Stimulated activated CD8-positive, alpha-beta memory T cell treated with anti-CD3 and anti-CD28 coated beads, Interleukin-4, amount 100 ng/mL, for 1 hour (primary cell): ENCODE measurements at places on chromosomes 1 and 21.

- no peak for DNase-seq
Measured at GRCh38 chr1:35062518-35063196, 16.5 kb upstream of the ZMYM1 start.

- DNase-seq, result no peak
Measured at GRCh38 chr1:183235503-183235902, 49.4 kb downstream of the LAMC2 start.

GRCh38 chr1:201275253-201275666, 8.0 kb upstream of the PKP1 start:
- no peak for DNase-seq

- no peak for DNase-seq
Measured at GRCh38 chr1:218299416-218299815, 14.3 kb downstream of the RRP15 start.

- DNase-seq, result no peak
Measured at GRCh38 chr1:227934476-227935313, 13.0 kb downstream of the WNT9A start.

- no peak for DNase-seq
Measured at GRCh38 chr1:208520438-208521099, 276.4 kb upstream of the PLXNA2 start.

- DNase-seq, result no peak
Measured at GRCh38 chr1:107936498-107937481, 28.2 kb downstream of the VAV3 start.

DNA sequence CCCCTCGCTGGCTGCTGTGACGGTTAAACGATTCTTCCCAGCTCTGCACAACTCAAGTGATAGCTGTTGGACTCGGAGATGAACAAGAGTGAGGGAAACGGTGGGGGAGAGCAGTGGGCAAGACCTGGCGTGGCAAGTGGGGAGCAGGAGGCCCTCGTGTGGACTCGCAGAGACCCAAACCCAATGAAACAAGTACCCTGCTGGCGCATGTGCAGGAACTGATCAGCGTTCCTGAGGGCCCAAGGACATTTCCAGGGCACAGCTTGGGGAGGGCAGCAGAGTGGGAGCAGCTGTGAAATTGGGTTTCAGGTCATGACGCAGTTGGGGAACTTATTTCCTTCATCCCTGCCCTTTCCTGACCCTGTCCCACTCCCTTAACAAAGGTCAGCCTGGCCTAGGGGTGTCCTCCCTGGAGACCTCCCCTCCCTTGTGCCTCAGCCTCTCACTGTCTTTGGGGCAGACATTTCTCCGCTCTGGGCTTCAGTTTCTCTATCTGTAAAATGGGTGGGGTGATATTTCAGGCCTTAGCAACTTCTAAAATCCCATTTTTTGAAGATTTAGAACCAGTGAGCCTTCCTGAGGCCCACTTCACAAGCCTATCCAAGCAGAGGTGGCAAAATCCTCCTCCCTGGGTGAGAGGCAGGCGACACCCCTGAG, 27.9 kb upstream of the ECE1 start:
- no peak for DNase-seq

GRCh38 chr1:246971090-246971721, 36.7 kb downstream of the ZNF695 start:
- DNase-seq, result peak; percentile 9

GRCh38 chr1:177170756-177171535, at the start of gene BRINP2:
Gene BRINP2, plus strand, starts transcription at chr1:177170958. Its CDS starts 58,919 bp downstream, at chr1:177229877.
- no peak for DNase-seq

- no peak for DNase-seq
Measured at GRCh38 chr21:24658926-24659325, 948.4 kb downstream of the MRPL39 start.

DNA sequence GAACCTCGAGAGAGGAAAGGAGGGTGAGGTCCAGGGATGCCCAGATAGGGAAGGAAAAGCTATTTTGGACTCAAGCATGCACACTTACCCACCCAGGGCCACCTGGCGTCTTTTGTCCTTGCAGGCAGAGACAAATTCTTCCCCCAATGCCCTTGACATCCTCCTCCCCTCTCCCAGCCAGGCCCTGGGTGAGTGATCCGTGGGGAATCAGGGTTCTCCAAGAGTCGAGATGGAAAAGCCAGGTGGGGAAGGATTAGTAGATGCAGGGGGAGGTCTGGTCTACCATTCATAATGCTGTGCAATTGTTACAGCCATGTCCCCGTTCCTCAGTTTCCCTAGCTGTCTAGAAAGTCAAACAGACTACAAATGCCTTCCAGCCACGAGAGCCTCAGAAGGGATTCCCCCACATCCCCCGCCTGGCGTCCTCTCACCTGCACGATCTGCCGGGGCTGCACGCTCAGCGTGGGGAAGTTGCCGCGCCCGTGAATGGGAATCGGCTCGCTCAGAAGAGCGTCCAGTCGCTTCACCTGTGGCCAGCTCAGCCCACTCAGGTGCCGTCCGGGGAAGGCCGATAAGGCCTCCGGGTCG, 580 bp downstream of the TENT5B start:
- DNase-seq, result no peak

DNA sequence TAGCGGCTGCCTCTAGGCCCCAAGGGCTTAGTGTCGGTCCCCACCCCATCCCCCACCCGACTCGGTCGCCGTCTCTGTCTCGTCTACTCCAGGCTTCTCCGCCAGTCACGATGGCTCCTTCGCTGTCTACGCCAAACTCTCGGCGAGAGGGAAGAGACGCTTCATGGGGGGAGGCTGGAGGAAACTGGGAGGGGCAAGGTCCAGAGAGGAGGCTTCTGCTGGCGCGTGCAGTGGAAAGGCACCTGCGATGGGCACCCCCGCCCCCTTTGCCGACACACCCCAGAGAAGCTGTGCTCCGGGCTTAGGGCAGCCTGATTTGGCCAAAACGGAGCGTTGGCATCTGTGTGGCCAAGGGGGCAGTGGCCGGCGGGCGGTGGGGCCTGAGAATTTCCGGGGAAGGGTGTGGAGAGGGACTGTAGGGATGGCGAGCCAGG, 1.2 kb upstream of the CSMD2 start:
- no peak for DNase-seq

- DNase-seq, result no peak
Measured at GRCh38 chr1:78755986-78756385, 106.4 kb downstream of the IFI44 start.

- no peak for DNase-seq
Measured at GRCh38 chr1:42852608-42852980, 6.2 kb downstream of the ZNF691 start.

DNA sequence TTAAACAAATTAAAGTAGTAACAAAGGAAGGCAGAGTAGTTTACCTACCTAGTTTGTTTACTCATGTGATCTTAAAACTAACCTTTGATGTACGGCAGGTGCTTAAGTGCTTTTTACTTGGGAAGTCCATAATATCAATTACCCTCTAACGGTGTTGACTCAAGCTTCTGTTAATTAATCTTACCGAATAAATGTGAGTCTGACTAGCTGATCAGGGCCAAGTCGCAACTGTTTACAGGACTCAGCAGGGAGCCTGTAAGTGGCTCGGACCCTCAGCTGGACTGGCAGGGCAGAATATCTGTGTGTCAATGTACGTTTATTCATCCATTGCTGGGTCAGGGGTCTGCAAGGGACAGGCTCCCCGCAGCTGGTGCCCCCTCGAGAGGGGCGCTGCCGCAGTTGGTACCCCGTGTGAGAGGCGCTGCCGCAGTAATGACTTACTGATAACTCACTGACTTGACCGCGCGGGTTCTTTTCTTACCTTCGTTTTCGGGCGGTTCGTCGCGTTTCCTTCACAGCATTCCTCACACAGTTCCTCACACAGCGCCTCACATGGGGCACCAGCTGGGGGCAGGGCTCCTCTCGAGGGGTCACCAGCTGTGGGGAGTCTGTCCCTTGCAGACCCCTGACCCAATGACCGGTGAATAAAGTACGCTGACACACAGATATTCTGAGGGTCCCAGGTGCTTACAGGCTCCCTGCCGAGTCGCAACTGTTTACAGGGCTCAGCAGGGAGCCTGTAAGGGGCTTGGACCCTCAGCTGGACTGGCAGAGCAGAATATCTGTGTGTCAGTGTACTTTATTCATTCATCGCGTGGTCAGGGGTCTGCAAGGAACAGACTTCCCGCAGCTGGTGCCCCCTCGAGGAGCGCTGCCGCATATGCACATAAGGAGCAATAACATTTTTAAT, 3.0 kb downstream of the FMO1 start:
- no peak for DNase-seq

DNA sequence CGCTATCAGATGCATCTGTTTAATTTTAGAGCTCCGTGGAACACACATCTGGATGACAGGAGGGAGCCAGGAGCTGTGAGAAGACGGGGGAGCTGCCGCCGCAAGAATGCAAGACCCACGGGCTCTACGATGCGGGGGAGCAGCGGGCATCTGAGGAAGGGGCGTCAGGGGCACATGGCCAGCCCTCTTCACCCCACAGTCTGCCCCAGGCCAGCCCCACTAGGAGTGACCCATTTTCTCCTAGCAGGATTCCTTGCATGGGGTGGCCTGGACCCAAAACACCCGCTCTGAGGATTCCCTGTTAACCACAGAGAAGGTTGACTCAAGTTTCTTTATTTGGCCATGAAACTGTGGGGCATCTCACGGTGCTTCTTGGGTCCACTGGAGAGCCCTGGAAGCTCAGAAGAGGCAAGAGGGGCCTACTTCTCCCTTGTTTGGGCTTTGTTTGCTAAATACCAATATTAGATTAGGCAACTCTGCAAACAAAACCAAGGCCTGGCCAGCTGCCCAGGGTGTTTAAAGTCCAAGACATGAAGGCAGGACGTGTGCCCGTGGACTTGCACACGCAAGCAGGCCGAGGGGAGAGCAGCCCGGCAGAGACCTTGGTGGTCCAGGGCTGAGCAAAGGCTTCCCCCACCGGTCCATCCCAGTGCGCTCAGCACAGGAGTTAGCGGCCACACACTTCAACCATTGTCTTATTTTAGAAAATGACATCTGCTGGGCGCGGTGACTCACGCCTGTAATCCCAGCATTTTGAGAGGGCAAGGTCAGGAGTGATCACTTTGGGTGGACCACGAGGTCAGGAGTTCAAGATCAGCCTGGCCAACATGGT, 89.8 kb downstream of the DHRS3 start:
- no peak for DNase-seq

DNA sequence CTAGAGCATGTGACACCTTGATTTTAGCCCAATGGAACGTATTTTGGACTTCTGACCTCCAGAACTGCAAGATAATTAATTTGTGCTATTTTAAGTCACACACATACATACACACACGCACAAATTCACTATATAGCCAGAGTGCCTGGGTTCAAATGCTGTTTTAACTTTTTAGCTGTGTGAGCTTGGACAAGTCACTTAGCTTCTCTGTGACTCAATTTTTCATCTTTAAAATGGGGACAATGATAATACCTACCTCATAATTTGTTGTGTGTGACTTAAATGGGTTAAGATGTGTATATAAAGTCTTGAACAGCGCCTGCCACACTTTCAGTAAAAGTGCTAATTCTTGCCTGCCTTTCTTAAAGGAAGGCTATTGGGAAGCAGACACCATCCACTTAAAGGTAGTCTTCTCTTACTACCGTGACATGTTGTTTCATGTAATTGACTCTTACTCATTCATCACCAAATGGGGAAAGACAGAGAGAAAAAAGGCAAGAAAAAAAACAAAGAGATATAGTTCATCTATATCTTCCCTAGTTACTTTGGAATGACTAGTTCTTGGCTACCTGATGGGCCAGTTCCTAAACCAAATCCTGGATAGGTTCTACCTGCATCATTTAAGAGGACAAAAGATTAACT, 56.3 kb downstream of the SLC30A7 start:
- DNase-seq, result no peak

GRCh38 chr1:197284325-197284724, 16.3 kb downstream of the CRB1 start:
- DNase-seq, result no peak

DNA sequence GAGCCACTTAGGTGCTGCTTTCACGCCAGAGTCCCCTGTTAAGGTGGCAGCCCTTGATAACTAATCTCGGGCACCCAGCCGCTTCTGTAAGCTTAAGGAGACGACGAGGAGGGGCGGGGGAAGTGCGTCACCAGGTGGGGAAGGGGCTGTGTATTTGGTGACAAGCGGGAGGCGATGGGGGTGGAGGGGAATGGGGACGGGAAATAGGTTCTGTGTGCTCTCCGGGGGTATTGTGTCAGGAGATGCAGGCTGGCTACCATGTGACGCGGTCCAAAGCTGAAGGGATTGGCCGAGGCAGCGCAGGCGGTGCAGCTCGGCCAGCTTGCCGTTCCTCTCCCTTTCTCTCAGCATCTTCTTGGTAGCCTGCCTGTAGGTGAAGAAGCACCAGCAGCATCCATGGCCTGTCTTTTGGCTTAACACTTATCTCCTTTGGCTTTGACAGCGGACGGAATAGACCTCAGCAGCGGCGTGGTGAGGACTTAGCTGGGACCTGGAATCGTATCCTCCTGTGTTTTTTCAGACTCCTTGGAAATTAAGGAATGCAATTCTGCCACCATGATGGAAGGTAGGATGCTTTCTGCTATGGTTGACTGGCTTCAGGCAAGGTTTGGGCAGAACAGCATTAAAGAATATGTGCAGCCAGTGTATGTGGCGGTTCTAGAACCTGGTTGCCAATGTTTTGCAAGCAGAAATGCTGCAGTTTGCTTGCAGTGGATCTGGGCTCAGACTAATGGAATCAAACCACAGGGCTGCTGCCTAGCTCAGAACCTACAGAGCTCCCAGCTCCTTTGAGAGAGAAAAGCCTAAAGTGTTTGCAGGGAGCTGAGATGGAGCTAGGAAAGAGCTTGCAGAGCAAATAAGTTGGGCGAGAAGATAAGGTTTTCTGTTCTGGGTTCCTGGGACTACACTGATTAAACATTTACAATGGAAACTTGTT, at the start of gene SGIP1:
TSS of gene SGIP1 (plus strand) at position 350 of the 937 bp plus-strand sequence. CDS start at position 556, 206 bp downstream.
- DNase-seq, result no peak

DNA sequence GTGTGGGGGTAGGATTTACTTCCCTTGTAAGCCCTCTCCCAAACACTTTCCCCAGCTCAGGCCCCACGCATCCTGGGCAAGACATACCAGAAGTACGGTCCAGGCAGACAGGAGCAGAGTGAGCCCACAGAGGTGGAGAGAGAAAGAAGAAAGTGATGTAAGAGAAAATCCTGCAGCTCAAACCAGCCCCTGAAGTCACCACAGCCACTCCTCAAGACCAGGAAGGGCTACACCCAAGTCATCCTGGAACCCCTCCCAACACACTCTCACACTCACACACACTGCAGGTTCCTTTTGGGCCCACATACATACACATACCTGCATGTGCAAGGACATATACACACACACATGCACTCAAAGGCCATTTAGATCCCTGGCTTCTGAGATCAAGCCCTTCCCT, 106.8 kb downstream of the SYT2 start:
- no peak for DNase-seq

- DNase-seq, result no peak
Measured at GRCh38 chr1:36735939-36736730, 253.4 kb upstream of the CSF3R start.
